Activated CD4-positive, alpha-beta T cell treated with anti-CD3 and anti-CD28 coated beads for 36 hours (primary cell): ENCODE measurements at places on chromosomes 2 and 18.

DNA sequence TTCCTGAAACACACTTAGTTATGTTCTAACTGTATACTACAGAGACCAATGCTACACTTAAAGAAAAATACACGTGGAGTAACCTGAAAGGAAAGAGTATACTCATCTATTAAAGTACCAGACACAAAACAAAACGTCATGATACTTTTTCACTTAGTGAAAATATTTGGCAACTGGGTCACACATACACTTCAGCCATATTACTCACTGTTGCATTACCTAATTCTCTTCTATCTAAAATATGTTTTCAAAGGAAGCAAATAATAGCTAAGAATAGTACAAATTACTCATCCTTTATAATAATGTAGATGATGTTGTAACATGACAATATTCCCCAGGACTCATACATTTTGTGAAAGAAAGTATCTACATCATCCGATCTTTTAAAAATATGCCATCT is 76.5 kb upstream of the EPB41L3 start:
- no peak for DNase-seq

GRCh38 chr2:102749938-102750337 is 11.9 kb upstream of the TMEM182 start:
- no peak for DNase-seq

DNA sequence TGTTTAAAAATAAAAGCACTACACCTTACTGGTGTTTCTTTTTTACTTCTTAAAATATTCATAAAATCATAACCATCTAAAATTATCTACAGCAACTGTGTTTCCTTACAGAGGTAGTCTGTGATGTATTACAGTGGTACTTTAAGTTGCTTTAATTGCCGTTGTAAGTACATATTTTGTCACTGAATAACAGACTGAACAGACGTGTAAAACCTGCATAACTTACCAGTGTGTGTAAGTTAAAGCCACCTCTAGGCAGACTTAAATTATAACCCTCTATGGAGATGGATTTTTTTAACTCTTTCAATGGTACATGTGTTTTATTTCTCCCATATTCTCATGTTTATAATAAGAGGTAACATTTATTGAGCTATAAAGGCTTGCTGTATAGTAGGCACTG is 166.8 kb downstream of the NR4A2 start:
- no peak for DNase-seq

- DNase-seq: no peak
These were observed 30.6 kb upstream of the GPD2 start for GRCh38 chr2:156405586-156405985.

DNA sequence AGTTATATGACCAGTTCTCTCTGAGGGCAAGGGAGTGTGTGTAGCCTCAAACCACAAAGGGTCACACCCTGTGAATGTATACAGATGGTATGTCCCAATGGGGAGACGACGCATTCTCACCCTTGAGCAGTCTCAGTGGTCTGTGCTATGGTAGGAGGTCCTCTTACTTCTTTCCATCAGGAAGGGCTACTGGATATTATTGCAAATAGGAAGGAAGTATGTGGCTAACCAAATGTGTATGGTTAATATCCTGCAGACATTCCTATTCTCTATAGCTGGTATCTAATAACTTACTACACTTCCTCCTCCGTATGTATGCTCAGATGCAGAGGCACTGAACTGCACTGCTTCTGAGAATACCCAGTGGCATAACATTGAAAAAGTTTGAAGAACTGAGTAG is 306.7 kb upstream of the CCDC68 start:
- DNase-seq: no peak

DNA sequence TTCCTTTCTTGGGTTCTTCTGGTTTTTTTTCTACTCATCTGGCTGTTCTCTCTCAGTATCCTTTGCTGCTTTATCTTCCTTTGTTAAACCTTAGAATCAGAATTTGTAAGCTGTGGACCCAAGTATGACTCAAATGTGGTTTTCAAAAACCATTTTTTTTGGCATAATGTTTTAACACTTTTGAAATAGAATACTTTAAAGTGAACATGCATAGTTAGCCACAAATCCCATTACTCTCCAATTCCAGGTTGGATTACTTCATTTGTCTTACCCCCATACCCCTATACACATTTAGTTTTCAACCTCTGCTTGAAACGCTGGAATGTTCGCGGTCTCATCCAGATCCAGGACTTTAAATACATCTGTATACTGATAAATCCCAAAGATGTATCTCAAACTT is 29.1 kb downstream of the ALMS1 start:
- no peak for DNase-seq

DNA sequence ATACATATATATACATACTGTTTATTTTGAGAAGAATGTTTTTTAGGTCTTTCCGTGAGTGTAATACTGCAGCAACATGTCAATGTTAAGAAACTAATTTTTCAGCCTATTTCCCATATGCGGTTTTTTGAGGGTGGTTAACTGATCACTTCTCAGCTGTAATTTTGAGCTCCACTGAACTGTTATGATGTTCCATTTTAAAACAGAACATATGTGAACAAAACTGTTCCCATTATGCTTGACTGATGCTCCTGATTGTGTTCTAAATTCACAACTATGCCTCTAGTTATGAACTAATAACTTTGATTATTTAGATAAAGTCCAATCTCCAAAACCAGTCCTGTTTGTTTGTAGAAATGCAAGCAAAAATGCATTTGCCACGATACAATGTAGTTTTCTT is 511.2 kb upstream of the FSIP2 start:
- no peak for DNase-seq

- no peak for DNase-seq
These were observed 97.1 kb downstream of the PRPF40A start for GRCh38 chr2:152620208-152620607.

DNA sequence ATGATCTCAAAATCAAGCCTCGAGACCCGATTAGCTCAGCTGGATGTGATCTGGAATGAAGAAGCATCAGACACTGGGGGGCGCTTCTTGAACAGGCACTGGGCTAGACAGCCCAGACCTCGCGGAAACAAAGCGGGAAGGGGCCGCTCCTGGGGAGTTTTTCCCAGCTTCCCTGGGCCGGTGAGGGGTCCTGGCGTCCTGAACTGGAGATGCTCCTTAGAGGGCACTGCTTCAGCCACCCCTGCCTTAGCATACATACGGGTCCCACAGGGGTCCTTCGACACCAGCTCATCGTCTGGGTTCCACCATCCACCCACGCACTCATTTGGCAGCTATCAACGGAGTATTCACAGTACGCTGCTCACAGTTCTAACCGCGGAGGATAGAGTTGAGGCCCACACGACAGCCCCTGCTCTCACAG is 146.7 kb downstream of the TSN start:
- DNase-seq: no peak

GRCh38 chr2:7954234-7954633 is 727.6 kb upstream of the ID2 start:
- DNase-seq: no peak
